ENCODE measurements at places on chromosomes 5 and 9.

GRCh38 chr9:127451858-127452656 is 747 bp downstream of the LRSAM1 start:
- peak; percentile 36 for DNase-seq

DNA sequence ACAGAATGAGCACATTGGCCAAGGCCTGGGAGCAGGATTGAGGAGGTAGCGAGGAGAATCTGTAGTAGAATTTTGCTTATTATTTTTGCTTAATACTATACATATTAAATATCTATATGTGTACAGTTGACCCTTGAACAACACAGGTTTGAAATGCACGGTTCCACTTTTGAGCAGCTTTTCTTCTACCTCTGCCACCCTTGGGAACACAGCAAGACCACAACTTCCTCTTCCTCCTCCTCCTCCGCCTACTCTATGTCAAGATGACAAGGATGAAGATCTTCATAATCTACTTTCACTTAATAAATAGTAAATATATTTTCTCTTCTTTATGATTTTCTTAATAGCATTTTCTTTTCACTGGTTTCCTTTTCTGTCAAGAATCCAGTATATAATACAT is 541.4 kb downstream of the KCTD16 start:
- no peak for DNase-seq

DNA sequence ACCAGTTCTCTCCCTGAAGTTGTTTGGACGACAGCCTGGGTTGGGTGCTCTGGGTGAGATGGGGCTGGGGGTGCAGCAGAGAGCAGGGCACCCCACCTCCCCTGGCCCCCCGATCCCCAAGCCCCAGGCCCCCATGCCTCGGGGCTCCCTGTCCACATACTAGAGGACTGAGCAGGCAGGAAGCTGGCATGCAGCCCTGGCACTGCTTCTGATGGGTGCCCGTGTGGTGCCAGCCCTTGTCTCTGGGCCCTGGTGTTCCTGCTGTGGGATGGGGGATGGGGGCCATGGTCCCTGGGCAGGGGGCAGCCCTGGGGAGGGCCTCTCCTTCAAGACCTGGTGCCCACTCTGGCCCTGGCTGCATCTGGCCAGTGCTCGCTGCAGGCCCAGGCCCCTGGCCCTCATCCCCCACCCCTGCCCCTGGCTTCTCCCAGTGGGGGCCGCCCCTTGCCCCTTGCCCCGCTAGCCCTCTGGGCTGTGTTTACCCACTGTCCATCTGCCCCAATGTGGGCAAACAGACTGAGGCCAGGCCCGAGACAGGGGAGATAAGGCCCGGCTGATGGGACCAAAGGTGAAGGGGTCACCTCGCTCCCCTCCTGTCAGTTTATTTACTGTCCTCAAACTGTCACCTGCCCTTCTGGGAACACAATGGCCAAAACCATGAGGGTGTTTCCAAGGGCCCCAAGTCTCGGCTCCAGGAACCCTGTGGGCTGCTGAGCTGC is 67.3 kb upstream of the RXRA start:
- no peak for DNase-seq

DNA sequence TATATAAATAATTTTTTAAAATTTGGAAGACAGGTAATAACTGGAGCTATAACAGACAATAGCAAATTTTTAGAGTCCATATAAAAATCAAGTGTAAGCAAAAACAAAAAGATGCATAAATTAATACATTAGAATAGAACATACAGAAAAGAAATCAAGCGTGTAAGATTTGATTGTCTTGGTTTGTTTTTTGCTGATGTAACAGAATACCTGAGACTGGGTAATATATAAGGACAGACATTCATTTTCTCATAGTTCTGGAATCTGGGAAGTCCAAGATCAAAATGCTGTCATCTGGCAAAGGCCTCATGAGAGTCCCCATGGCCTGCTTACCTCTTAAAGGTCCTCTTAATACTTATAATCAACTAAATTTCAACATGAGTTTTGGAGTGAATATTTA is 1010.1 kb downstream of the CDH18 start:
- no peak for DNase-seq

DNA sequence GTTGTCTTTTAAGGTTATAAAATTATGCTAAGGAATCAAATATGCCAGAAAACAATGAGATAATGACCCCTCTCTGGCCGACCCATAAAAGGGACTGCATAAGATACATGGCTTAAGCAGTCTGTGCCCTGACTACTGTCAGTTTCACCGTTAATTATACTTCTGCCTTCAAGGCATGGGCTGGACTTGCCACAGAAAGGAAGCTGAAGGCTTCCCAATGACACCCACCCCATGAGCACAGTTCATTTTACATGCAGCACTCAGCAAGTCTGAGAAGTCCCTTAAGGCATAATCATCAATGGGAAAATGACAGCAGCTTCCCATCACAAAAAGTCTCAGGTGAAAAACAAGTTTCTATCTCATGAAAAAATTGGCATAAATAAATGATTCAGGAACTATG is 175.6 kb downstream of the GLIS3 start:
- DNase-seq = no peak

GRCh38 chr5:110342683-110343082 is 383.8 kb downstream of the TMEM232 start:
- DNase-seq = no peak

DNA sequence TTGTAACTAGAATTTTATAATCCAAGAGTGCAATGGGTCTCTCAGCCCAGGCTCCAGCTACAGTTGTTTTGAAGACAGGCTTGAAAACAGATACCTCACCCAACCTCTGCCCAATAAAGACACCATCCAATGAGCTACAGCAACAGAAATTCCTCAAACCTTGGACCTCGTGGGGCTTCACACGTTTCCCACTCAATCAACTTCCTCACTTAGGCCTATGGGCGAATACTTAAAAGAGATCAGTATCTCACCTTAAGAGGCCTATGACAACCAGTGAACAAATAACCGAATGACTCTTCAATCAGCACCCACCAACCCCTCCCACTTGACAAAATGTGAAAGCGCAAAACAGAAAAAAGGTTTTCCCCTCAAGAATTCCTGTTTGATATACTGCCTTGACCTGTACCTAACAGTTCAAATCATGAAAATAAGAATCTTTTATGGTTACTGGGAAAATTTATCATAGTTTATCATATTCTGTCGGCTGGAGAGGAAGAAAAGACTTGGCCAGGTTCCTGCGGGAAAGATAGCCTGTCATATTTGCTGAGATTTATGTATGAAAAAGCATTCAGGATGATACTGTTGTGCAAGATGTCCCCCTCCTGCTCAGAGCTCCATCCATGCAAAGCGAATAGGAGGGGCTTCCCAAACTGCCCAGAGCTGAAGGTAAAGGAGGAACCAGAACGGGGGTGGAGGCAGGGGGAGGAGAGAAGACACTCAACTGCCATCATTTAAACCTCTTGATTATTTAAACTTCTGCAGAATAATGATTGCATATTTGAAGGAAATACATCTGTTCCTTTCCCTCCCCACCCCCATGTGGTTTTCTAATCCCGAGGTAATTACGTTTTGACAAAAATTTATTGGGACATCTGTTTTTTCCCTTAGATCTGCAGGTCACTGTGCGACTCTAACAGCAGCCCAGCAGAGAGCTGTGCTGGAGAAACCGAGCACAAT is 256.3 kb downstream of the NFIB start:
- DNase-seq = no peak

GRCh38 chr9:14455243-14455642 is 141.3 kb upstream of the NFIB start:
- no peak for DNase-seq

GRCh38 chr5:151080613-151081430 is at the start of gene TNIP1:
TNIP1 (minus strand) TSS chr5:151081034; CDS start chr5:151065095, 15,939 bp downstream.
- peak; percentile 84 for DNase-seq

DNA sequence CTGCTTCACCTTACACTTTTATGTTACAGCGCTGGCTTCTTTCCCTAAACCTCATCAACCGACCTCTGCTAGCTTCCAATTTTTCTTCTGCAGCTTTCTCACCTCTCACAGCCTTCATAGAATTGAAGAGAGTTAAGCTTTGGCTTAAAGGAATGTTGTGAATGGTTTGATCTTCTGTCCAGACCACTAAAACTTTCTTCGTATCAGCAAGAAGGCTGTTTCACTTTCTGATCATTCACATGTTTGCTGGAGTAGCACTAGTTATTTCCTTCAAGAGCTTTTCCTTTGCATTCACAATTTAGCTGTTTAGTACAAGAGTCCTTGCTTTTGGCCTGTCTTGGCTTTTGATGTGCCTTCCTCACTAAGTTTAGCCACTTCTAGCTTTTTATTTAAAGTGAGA is 49.5 kb downstream of the NR3C1 start:
- DNase-seq = no peak

DNA sequence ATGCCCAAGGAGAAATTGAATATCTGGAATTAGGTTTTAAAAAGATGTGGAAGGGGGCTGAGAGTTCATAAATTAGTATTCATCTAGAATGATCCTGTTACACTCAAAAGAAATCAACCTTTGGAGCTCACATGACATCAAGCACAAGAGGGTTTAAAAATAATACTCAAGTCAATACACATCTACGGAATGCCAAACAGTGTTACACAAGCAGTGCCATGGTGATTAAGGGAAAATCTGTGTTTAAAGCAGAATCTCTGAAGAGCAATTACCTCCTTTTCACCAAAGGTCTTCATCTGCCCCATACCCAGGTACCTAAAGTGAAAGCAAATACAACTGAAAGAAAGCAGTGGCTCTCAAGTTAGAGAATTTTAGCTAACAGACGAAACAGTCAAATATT is 261.6 kb downstream of the NFIB start:
- no peak for DNase-seq

- DNase-seq = peak; percentile 4
These were observed 164.8 kb upstream of the VCAN start for GRCh38 chr5:83306572-83307241.

DNA sequence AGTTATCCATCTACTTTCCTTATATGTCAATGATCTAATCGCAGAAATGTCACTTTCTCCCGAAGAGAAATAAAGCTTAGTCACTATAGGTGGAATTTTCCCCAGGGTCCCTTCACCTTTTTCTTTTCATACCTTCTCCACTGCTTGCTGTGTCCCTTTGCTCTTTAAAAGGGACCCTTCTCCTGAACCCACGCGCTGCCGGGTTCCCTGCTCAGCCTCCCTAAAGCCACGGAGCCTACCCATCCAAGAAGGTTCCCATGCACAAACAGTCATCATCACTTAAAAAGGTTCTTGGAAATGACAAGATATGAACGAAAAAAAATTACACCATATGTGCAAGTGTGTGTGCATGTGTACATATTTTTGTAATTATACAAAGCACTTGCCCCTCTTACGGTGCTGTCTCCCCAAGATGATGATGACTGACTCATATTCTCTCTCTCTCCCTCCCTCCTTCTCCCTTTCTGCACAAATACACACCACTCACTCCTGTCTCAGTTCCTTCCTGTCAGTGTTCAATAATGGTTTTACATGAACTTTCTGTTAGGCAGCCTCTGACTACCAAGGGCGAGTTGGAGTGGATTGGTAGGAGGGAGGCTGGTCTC is 1.5 kb upstream of the PTPRD start:
- DNase-seq = no peak

DNA sequence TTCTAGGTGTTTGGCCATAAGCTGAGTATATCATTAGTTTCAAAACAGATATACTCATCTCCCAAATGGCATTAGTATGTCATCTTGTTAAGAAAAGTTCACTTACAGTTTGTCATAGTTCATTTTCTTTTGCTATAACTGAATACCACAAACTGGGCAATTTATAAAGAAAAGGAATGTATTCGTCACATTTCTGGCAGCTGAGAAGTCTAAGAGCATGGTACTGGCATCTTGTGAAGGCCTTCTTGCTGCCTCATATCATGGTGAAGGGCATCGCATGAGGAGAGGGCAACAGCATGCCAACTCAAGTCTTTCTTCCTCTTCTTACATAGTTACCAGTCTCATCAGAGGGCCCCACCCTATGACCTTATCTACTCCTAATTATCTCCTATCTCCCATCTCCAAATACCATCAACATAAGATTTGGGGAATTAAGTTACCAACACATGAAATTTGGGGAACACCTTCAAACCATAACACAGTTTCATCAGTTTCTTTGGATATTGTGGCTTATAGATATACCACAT is 20.4 kb upstream of the ITGA1 start:
- no peak for DNase-seq

GRCh38 chr9:98037357-98037756 is 19.2 kb upstream of the NANS start:
- DNase-seq = no peak

- no peak for DNase-seq
These were observed 38.8 kb downstream of the EHMT1 start for GRCh38 chr9:137657606-137658005.

DNA sequence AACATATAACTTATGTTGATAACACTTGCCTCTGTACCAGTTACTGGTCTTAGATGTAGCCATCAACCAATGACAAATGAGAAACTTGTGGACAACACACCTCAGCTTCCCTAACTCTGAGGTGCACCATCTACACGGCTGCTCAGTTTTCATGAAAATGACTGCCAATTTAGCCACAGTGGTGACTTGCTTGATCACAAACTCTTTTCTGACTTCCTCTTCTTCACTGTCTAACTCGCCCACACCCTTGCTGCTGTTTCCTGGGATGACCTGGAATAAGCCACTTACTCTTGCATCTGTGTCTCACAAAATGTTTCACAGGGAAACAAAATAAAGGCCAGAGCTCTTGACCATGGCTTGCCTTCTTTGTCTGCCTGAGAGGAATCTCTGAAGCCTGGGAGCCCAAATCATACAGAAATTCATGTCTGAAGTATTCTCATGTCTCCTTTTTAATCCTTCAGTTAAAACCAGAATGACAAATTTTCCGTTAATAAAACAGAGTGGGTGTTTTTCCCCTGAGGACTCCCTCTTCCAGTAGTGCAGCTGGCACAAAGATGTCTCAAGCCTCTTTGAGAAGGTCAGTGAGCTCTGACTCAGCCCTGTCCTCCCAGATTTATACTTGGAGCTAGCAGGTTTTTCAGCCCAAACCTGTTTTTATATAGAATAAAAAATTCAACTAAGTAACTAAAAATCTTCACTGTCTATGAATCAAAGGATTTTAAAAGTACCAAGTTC is 126.5 kb upstream of the PAM start:
- no peak for DNase-seq

- DNase-seq = no peak
These were observed 53.5 kb downstream of the NR6A1 start for GRCh38 chr9:124717597-124717996.

DNA sequence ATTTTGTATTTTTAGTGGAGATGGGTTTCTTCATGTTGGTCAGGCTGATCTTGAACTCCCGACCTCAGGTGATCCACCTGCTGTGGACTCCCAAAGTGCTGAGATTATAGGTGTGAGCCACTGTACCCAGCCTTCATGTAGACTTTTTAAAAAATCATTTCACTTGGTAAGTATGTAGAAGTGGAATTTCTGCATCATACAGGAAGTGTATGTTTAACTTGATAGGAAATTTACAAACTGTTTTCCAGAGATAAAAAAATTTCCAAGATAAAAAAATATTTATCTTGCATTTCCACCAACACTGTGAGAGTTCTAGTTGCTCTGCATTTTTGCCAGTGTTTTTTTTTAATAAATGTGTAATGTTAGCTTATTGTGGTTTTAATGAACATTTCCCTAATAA is 155.8 kb downstream of the ZNF608 start:
- DNase-seq = no peak

DNA sequence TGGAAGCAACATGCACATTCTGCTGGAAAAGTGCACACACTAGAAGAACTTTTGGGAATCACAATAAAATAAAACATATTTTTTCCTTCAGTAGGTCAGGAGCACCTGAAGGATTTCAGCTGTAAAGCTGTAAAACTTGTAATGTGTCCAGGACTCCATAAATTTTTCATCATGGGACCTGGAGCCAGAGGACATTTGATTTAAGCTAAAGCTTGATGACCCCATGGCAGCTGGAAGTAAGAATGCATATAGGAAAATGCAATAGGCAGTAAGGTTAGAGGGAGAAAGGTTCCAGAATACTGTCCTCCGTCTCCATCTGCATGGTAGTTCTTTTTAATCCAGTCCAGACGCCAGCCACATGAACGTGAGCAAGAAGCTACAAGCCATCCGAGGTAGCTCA is 166.0 kb downstream of the ADAMTSL1 start:
- no peak for DNase-seq
